ENCODE measurements at places on chromosomes 7 and 10.

- DNase-seq: no peak
Measured at GRCh38 chr10:78437407-78437768, 403.7 kb downstream of the RPS24 start.

DNA sequence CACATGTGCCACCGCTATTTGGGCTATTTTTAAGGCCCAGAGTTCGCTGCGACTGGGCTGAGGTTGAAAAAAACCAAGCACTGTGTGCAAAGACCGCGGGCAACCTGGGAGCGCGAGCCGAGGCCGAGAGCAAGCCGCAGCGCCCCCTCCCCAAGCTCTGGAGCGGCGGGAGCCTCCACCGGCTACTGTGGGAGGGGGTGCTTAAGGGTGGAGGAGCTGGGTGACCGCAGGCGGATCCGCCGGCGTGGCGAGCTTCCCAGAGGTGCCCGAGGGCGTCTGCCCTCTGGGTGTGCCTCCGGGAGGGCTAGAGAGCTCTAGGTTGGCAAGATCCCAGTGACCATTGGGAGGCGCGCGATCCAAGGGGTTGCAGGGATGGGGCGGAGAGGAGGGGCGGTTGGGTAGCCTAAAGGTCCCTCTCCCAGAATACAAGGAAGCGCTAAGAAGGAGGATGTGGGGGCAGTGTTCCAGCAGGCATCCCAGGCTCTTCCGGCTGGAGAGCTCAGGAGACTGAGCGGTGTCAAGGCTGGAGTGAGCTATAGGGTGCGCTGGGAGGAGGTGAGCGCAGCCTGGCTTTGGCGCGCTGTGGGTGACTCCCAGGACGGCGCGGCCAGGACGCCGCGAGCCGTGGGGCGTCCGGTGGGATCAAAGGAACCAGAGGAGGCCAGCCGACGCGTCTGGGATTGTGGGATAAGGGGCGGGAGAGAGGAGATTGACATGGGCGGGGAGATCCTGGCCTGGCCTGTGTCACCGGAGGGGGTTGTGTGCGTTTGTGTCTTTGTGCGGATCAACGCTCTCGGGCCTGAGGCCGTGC is 8.0 kb downstream of the DLX5 start:
- DNase-seq: no peak

- DNase-seq: no peak
Measured at GRCh38 chr7:112160130-112160770, 45.9 kb downstream of the DOCK4 start.

DNA sequence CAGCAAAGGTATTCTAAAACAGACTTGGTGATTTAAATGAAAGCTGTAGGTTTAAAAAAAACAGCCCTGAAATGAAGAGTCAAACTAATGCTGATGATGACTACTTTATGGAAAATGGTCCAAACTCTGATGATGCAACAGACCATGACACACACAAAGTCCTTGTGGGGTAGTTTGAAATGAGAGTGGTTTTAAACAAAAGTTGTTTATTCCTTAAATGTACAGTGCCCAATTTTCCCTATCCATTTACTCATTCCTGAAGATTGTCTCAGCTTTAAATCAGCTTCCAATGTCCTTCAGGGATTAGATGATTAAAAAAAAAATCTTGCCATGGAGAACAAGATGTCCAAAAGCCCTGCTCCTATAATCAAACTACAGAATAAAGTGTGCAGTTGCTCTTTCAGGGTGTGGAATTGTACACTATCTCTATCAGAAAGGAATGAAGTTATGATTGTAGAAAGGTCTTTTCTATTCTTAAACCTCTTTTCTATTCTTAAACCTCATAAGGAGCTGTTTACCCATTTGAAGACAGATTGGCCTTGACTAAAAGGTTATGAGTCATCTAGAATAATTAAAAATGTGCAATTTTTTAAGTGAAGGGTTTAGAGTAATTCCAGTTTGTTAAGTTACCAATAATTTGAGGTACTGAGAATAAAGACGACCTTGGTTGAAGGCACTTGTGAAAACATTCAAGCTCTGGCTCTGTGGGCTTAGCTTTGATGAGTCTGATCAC is 70.2 kb upstream of the ITGA8 start:
- DNase-seq: no peak

DNA sequence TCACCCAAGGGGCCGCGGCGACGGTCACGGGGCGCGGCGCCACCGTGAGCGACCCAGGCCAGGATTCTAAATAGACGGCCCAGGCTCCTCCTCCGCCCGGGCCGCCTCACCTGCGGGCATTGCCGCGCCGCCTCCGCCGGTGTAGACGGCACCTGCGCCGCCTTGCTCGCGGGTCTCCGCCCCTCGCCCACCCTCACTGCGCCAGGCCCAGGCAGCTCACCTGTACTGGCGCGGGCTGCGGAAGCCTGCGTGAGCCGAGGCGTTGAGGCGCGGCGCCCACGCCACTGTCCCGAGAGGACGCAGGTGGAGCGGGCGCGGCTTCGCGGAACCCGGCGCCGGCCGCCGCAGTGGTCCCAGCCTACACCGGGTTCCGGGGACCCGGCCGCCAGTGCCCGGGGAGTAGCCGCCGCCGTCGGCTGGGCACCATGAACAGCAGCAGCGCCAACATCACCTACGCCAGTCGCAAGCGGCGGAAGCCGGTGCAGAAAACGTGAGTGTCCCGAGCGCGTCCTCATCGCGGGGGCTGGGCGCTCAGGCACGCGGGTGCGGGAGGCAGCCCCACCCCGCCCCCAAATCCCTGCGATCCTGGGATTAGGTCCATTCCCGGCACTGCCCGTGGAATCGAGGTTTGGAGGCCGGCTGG is 509 bp downstream of the AHR start:
- DNase-seq: peak; percentile 40

GRCh38 chr7:39621784-39622411 is 1.5 kb upstream of the RALA start:
- DNase-seq: peak; percentile 58

- no peak for DNase-seq
Measured at GRCh38 chr7:133354546-133355324, 101.9 kb downstream of the EXOC4 start.

- no peak for DNase-seq
Measured at GRCh38 chr10:54614072-54614471, 187.0 kb downstream of the PCDH15 start.

- DNase-seq: no peak
Measured at GRCh38 chr7:138074121-138074520, 2.1 kb upstream of the AKR1D1 start.

- no peak for DNase-seq
Measured at GRCh38 chr10:69223028-69223342, 2.9 kb downstream of the HKDC1 start.

DNA sequence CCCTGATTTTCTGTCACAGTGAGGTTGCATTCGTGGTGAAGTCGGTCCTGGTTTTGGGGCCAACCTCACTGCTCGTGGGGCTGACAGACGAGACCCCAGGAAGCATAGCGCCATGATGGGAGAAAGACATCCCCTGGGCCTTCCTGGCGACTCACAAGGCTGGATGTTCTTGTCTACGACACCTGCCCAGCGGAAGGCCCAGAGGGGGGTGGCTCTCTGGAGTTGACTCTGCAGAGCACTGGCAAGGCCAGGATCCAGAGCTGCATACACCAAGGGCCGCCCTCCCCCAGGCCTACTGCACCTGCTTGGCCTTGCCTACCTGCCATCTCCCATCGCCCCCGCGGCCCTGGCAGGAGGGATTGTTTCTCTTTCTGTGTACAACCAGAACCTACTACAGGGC is 608.9 kb downstream of the PTPRN2 start:
- DNase-seq: no peak

GRCh38 chr7:21448974-21449373 is 21.1 kb downstream of the SP4 start:
- DNase-seq: no peak

- DNase-seq: no peak
Measured at GRCh38 chr10:97083228-97083829, 102.4 kb downstream of the SLIT1 start.

DNA sequence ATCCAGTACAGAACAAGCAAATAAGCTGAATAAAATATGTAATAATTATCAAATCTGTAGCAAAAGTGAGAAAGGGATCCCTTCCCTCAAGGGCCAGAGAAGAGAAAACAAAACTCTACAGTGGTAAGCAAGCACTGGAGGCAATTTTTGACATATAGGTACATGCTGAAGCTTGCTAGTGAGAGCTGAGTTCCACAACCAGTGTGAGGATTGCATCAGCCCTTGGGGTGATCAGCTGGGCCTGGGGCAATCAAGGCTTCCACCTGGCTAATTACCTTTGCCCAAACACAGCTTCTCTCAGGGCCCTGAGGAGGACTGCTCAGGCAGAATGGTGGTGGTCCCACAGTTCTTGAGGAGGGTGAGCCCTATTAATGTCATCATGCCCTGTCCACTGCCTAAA is 134.4 kb upstream of the DLX6 start:
- no peak for DNase-seq

DNA sequence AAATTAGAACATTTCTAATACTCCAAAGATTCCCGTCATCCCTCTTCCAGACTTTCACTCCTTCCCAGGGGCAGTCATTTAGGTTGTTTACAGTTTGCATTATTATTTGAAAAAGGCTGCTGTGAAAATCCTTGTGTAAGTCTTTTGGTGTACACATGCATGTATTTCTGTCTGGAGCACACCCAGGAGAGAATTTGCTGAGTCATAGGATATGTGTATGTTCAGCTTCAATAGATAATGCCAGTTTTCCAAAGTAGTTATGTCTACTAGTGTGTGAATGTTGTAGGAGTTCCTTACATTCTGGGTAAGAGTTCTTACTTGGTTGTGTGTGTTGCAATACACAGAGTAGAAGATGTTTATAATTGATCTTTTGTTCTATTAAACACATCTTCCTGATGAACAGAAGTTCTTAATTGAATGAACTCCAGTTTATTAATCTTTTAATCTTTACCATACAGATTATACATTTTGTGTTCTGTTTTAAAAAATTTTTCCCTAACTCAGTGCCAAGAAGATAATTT is 25.3 kb downstream of the CROT start:
- DNase-seq: no peak

GRCh38 chr7:55022002-55022985 is 3.5 kb downstream of the EGFR start:
- no peak for DNase-seq

GRCh38 chr7:39952374-39952773 is 2.3 kb downstream of the CDK13 start:
- no peak for DNase-seq

DNA sequence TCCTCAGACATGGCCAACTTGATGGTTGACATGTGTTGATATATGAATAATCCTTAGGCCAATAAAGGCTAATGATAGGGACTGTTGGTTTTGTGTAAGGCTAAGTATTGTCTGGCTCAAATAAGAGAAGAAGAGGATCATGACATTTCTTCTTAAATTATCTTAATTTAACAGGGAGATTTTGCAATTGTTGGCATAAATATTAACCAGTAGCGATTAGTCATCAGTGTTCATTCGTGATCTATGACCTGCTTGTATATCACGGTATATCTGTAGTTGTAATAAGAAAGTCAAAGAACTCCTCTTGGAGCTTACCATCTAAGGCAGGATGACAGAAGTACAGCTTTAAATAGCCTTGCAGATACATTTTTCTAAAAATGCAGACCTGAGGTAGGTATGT is 196.4 kb downstream of the CREB5 start:
- no peak for DNase-seq

- DNase-seq: no peak
Measured at GRCh38 chr10:535051-535450, 154.4 kb downstream of the DIP2C start.

DNA sequence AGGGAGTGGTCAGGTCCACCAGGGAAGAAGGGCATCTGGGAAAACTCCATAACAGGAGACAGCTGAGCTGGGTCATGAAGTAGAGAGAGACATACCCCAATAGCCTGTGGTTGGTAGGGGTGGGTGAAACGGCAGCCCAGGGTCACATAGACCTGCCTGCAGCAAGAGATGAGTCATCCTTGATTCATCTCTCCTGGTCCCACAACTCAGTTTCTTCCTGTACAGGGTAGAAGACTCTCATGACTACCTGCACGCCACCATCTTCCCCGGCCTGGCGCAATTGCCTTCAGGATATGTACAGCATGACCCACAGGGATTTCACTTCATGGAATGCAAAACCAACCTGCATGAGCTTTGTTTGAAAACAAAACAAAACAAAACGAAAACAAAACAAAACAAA is 45.1 kb upstream of the ADAM12 start:
- no peak for DNase-seq

GRCh38 chr10:3765146-3765545 is 19.9 kb downstream of the KLF6 start:
- DNase-seq: no peak

DNA sequence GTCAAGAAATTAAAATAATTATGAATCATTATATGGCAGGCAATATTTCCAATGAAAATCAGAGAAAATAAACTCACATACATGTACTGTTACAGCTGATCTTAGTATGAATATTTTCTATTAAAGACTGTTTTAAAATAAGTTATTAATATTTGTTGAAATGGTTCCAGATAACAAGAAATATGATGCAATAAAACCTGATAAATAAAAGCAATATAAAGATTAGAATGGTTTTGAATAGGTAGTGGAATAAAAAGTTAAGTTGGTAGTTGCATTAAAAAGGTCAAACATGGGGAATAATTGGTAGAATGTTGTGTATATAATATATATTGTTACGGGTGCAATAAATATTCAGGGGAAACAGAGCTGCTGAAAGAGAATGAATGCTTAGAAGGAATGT is 52.5 kb downstream of the MEST start:
- no peak for DNase-seq

DNA sequence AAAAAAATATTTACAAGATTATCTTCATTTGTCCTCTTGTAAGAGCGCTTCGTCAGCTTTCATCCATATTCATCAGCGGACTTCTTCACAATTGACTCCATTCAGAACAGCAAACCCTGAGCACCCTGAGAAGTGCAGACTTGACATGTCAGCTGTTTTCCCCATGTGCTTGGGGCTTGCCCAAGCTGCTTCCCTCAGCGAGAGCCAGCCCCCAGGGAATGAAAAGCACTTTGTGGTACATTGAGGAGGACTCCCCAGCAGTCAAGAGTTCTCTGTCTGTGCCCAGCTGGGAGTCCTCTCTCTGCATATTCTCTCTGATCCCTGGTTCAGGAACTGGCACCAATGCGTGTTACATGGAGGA is 22.7 kb downstream of the HKDC1 start:
- no peak for DNase-seq

- no peak for DNase-seq
Measured at GRCh38 chr7:122203814-122204213, 59.8 kb upstream of the AASS start.

DNA sequence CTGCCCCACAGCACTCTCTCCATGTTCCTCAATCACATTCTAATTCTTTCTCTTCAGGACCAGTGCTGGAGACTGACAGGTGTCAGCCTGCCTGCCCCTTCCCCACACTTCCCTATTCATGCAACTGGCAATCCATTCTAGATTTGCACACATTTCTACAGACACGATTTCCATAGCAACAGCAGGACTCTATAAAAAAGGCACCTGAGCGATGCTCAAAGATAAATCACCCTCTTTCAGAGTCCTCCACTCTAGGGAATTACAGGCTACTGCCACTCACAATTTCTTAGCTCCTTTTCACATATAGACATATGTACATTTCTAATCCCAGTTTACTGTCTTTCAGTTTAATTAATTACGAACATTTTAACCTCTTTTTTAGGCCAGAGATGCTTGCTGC is 118.1 kb upstream of the ANKRD1 start:
- no peak for DNase-seq
